T-helper 2 cell treated with Interferon-gamma antibody and Interleukin-4, amounts not matched to agents 5 μg/mL and 100 μg/mL, for 36 hours (primary cell): ENCODE measurements at places on chromosomes 13 and 19.

- DNase-seq, result peak; percentile 64
These were observed at the start of gene KCNK6 for GRCh38 chr19:38319421-38320258. KCNK6 (plus strand) TSS chr19:38319845; CDS start chr19:38319951, 106 bp downstream.

DNA sequence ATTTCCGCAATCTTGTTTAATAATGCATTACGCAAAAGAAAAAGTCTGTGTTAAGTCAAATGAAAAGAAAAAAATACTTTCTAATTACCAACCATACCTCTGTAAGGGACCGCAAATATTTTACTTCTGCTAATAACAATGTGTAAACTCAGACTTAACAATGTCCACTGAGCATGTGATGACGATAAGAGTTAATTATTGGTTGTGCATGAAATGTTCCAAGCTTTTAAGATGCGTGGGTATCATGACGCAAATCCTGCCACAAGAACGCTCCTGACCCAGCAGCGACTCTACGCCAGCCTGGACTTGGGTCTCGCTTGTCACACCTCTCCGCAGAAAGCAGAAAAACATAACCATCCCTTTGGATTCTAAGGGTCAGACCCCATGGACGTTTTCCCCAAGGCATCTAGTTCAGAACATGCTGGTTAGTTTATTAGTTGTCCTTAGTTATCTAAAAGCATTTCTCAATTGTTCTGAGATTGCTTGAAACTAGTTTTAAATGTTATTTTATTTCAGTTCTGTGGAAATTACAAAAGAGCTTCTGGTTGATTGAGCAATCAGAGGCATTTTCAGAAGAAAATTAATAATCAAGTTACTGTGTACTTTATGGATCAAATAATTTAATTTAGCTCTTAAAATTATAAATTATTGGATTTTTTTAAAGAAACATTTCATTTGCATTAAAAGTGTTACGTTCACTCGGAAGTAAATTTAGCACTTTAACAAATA is 779.9 kb upstream of the ARGLU1 start:
- DNase-seq, result no peak

GRCh38 chr19:41956621-41957020 is 2.5 kb downstream of the RABAC1 start:
- DNase-seq, result no peak

DNA sequence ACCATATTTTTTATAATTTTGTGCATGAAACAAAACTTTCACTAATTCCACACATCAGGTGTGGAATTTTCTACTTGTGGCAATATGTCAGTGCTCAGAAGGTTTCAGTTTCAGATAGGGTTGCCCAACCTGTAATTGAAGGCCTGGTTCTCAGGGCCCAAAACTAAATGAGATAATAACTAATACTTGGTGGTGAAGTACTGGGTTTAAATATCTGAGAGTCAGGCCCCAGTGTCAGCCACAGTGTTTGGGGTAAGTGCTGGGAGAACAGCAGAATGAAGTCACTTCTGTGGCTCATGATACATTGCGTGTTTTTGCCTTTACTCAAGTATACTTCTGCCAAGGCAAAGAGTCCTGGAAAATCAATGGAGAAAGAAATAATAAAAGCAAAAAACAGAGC is 5.6 kb downstream of the SAFB start:
- no peak for DNase-seq

- no peak for DNase-seq
These were observed 18.3 kb upstream of the UGGT2 start for GRCh38 chr13:96071504-96071903.

- DNase-seq, result no peak
These were observed 11.2 kb upstream of the MADCAM1 start for GRCh38 chr19:485077-485476.

- DNase-seq, result peak; percentile 34
These were observed 192.8 kb upstream of the TSC22D1 start for GRCh38 chr13:44768775-44769581.

DNA sequence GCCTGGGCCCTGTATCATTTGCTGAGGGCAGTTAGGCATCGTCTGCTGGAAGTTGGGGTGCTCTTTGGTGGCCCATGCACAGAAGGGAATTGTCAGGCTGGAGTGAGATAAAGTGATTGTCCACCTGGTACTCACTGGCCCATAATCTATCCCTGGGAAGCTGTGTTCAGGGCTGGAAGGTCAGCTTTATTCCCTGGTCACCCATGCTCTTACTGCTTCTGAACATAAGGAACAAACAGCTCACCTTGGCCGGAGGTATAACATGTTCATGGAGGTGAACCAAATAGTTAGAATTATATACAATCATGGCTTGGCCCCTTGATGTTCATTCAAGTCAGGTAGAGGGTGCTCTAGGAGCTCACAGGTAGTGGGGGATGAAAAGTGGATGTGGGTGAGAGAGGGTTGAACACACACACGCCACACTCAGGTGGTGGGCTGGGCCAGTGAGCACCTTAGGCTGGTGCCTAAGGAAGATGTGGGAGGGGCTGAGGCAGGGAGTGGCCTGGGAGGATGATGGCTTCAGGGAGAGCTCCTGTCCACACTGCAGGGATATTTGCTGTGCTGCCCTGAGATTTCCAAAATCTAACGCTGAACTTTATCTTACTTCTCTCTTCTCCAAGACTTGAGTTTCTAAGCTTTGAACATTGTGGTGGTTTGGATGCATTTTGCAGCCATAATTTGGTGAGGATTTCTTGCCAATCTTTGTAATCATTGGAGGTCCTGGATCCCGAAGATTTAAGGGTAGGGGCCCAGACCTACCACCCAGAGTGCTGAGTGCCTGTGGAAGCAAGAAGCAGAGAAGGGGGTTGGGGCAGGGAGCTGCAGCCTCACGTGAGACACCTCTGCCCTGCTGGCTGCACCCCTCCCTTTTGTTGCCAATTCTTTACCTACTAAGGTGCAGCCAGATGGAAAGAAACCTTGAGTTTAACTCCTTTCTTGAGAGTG is 420.6 kb downstream of the ZNF536 start:
- no peak for DNase-seq

DNA sequence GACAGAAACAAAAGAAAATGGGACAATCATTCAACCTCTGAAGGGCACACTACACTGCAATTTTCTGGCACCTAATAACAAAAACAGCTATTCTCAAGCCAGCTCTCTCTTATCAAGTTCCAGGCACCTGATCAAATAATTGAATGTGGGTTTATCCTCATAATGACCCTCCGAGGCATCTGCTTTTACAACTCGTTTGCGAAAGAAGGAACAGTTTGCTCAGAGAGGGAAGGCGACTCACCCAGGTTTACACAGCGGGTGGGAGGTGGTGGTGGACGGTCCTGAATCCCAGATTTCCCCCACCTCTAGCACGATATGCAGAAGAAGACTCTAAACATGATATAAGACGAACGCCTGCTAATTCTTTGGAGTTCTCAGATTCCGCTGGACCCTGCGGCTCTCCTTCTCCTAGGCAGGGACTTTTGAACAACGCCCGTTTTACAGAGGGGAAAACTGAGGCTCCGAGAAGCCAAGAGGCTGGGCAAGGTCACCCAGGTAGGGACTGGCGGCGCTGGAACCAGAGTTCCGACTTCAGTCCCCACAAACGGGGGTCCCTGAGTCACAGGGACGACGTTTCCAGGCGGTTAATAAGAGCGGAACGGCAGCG is 641 bp downstream of the SGTA start:
- peak; percentile 7 for DNase-seq

- DNase-seq, result no peak
These were observed 103.7 kb downstream of the TBC1D4 start for GRCh38 chr13:75378301-75378700.
